ENCODE measurements at places on chromosomes 2 and 18.

DNA sequence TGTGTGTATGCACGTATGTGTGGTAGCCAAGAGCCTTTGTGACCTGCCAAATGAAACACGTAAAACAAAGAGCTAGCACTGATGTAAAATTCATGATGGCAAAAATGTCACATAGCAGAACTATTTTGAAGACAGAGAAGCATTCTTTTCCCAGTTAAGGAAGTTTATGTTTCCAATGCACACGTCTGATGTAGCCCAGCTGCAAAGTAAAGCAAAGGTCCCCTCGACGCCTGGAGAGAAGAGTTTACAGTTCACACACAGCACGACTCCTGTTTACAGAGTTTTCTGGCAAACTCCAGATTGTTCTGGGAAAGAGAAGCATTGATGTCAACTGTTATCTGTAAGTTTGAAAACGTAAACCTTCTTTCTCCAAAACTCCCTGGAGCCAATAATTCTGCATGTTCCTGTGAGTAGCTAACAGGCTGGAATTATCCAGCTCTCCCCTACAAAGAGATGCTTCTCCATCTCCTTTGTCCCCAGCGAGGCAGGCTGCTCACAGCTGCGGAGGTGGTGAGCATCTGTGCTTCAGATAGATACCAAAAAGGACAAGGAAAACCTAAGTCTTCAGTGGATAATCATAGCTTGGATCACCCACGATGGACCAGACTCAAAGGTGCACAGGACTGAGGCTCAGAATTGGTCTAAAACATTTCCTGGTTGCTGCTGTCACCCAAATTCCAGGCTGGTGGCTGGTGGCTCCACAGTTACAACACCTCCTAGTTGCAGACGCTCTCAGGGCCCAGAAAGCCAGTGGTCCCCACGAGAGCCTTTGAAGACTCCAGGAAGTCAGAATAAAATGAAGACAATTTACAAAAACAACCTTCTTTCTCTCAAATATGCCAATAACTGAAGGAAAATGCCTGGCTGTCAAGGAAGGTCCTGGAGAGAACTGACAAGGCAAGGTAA, 87.4 kb downstream of the COL6A3 start:
- DNase-seq, result no peak

GRCh38 chr2:66432801-66433694, 1.9 kb upstream of the MEIS1 start:
- no peak for DNase-seq

- no peak for DNase-seq
These were observed 18.5 kb downstream of the PSTPIP2 start for GRCh38 chr18:46053368-46054095.

DNA sequence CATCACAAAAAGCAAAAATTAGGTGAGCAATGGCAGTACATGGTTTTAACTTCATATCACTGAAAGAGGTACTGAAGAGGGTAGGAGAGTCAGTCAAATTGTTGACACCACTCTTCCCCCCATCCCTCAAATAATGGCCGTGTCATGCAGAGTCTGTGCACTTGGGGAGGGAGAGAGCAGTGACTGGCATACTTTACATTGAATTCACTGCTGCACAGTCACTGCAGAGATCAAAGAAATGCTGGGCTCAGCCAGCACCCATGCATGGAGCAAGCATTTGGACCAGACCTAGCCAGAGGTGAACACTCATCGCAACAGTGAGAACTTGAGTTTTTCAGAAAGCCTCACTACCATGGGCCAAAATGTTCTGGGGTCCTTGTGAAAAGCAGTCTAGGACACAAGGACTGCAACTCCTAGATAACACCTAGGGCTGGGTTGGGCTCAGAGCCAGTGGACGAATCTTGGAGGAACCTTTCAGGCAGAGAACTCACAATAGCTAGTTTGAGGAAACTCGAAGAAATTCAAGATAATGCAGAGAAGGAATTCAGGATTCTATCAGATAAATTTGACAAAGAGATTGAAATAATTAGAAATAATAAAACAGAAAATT, 112.9 kb downstream of the NR4A2 start:
- no peak for DNase-seq

- DNase-seq, result no peak
These were observed 27.1 kb downstream of the FER1L5 start for GRCh38 chr2:96669539-96670215.

DNA sequence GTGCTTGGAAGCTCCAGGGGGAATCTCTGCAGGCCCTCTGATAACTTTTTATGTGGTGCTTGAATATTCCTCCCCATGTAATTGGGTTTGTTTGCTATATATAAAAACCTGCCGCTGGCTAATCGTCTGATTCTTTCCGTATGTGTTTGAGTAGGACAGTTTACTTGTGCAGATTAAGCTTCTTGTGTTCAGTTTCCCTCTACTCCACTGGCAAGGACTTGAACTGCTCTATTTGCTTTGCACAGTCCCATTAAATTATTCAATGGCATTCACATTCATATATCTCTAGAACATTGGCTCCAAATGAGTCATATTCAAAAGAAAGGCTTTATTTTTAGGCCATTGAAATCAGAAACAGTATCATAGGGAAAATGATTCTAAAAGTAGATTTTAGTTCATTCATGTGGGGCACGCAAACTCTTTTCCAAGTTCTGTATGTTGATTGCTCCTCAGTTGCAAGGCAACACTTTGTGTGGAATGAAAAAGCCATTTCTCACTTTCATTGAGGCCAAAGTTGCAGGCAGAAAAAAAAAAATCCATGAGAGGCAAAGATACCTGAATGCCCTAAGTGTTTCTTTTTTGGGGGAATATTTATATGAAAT, 1682.3 kb upstream of the PIK3C3 start:
- DNase-seq, result no peak

DNA sequence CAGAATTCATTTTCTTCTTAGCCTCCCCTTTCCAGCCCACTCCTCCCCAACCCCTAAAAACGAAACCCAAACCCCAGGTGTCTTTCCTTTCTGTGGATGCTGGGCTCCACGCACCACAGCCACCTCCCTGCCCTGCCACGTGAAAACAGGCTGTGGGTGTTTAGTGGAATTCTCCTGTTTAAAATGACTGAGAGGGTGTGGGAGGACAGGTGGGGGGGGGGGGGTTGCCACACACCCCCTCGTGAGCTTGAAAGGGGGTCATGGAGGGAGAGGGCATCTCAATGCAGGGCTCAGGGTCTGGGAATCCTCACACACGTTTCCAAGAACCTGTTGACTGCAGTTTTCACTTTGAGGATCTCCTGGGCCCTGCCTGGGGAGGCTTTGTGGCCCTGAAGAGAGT, 110.3 kb downstream of the FAM210A start:
- DNase-seq, result no peak

DNA sequence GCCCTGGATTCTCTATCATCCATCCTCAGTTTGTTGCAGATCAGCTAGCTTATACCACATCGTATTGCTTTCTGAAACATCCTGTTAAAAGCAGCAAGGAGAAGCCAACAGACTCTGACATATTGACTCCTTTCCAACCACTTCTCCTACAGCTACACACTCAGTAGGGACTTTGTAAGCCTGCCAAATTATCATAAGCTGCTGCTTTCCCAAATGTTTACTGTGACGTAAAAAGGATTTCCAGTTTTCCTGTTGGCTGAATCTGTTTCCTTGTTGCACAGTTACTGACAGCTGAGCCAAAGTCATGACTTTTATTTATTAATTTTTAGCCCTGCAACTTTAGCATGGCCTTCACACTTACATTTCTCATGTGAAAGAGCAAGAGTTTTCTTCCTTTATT, 294.3 kb downstream of the KCNJ3 start:
- DNase-seq, result no peak

DNA sequence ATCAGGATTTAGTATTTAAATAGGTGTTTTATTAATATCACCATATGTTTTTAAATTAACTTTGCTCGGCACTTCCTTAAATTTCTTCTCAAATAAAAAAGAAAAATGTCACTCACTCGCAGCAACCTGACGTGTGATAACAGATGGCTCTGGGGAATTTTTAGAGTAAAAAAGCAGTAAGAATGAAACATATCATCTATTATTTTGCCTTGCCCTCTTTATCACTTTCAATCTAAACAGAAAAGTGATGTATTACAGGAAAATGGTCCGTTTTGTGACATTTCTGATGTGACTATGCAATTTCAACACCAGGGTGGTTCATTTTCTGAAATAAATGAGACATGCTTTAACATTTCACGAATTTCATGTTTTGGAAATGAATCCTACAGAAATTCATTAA, 1368.0 kb upstream of the LRRTM1 start:
- DNase-seq, result no peak

DNA sequence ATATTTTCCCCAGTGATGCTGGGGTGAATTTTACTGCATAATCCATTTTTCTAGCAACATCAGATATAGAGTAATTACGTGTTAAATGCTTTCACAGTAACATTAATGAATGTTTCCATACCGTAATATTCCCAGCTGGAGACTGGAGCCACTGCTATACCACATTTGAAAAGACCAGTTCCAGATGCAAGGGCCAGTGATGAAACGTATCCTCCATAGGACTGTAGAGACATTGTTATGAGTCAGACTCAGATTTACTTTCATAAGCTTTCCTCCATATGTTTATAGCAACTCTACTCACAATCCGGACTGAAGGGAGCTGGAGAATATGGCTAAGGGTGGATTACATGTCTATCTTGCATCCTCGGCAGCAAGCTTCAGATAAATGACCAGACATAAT, 22.7 kb upstream of the GCG start:
- no peak for DNase-seq

DNA sequence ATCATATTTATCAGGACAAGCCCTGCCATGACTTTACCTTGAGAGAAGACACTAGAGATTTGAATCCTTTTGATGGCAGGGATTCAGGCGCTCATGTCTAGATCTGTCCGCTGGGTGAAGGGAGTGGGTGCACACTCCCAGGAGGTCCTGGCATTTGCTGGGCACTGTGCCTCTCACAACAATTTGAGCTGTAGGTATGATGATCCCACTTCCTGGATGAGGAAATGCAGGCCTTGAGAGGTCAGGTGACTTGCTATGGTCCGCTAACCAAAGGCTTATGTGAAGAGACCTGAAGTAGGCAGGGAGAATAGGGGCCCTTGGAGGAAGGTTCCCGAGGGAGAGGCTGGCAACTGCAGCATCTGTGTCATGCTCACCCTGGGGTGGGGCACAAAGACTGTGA, 206.1 kb downstream of the HAUS1 start:
- DNase-seq, result no peak

DNA sequence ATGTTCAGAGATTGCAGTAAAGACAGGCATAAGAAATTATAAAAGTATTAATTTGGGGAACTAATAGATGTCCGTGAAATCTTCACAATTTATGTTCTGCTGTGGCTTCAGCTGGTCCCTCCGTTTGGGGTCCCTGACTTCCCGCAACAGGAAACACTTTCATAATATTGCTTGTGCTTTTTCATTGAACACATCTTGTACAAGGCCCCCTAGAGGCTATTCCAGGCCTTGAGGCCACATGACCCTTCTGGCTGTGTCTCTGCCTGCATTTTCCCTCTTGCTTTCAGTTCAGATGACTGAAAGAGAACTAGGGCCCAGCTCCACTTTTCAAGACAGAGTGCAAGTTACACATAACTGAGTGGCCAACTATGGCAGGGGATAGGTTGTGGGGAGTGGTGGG, 164.1 kb downstream of the TMEM247 start:
- DNase-seq, result peak; percentile 13

DNA sequence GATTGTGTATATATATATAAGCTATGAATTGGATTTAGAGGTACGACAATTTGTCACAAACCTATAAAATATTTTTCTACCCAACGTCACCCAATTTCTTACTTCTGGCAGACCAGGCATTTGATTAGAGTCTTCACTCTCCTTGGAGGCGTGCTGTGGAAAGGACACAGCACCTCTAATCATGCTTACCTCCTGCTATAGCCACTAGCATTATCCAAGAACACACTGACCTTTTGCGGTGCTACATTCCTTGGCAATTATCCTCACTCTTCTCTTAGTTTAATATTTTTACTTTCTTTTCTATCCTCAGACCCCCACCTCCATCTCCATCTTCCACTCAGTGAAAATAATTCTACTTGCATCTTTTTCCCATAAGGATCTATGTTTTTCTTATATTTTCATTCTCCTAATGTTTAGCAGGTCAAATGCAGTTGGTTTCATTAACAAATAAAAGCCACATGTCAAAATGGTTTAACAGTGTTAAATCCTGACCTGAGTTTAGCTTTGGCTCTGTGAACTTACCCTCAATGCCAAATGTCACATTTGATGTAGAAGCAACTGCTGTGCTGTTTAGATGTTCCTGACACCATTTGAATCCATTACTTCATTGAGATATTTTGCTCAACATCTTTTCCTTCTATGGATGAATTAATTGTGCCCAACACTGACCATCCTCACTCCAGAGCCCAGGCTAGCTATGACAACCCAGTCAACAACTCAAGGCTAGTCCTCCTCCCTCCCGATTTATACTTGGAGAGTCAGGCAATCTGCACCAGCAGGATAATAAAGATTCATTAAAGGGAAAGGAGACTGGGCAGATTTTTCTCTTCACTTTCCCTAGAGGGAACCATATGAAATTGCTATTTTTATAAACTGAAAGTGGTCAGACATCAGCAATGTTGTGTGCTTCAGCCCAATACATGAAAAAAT, 240.5 kb downstream of the MREG start:
- no peak for DNase-seq

- DNase-seq, result no peak
These were observed 12.0 kb downstream of the ATP6V1B1 start for GRCh38 chr2:70947556-70948184.
